T-cell (primary cell): ENCODE measurements at places on chromosomes 2 and 18. TPM values are rescaled to one million over a fixed set of nuclear protein-coding genes. Genes with fewer than 3 reads are reported as not detected.

Gene COL6A3
- 1.5 TPM for total RNA-seq

DNA sequence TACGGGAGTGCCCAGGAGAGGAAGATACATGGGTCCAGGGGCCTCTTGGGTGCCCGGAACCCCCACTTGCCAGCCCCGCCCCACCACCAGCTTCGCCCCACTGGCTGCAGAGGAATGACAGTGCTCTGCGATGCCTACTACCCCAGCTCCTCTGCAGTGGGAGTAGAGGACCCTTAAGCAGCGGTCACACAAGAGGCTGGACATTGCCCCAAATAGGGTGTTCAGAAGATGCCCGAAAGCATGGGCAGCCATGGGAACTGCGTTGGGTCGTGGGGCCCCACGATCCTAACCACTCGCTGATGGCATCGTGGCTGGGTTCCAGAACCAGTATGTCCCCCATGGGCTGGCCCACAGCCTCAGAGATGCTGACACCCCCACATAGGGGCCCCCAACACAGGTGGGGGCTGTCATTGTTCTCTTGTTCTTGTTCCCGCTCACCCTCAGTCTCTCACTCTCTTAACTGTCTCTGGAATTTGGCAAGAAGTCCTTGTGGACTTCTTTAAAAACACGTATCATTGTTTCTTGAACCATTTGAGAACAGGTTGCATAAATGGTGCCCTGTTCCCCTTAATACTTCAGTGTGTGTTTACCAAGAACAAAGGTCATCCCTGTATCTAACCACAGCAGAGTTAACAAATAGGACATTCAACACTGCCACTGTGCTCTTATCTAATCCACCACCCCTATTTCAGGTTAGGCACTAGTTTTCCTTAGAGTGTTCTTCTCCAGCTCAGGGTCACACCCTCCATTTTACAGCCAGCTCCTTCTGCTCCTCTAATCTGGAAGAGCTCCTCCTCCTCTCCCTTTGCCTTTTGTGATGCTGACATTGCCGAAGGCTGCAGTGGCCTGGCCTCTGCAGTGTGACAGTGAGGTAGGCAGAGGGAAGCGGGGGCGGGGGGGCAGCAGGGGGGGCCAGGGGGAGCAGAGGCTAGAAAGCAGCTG, 76.3 kb downstream of the STPG4 start:
- no peak for DNase-seq

Gene FZD7
- 0.56 TPM for total RNA-seq

DNA sequence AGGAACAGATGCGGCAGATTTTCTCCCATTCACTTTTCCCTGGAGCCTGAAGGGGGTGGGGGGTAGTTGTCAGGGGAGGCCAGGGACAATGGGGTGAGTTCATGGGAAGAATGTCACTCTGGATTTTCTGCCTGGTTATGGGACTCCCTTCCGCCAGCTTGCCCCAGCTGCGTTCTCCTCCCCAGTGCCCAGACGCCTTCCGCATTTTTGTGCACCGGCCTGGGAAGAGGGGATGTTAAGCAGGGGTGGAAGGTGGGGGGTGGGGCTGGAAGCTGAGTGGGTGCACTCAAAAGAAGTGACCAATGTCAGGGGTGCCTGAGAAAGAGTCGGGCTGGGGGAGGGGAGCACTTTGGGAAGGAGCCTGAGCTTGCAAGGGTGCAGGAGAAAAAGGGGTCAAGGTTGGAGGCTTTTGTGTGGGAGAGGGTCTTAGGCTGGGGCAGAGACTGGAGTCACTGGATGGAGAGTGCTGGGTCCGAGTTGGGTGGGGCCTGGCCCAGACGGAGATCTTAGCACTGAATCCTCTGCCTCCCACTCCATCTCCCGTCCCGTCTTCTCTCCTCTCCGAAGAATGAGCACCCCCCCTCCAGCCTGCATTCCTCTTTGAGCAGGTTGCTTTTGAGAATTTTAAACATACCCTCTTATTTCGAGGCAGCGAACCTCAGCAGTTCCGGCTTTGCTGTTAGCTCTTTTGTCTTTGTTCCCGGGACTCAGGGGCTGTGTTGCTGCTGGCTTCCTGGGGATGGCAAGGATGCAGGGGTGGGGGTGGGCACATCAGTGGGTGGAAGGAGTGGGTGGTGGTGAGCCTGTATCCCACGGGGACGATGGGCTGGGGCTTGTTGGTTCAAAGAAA, 2.7 kb downstream of the IGFBP2 start:
- DNase-seq, result no peak

GRCh38 chr18:12271376-12272235, 17.4 kb downstream of the CIDEA start:
- DNase-seq, result peak; percentile 2
